ENCODE measurements at places on chromosomes 7 and 10. TPM values are rescaled to one million over a fixed set of nuclear protein-coding genes. Genes with fewer than 3 reads are reported as not detected.

The NACAD gene
- total RNA-seq, result 1.6 TPM

The MUC12 gene
- not detected for total RNA-seq

The SPDYE2B gene
- not detected for total RNA-seq

The AGAP9 gene
- 2.1 TPM for total RNA-seq

The LIPM gene
- not detected for total RNA-seq

The SRGN gene
- 55.3 TPM for total RNA-seq

The NUTM2E gene
- 0.47 TPM for total RNA-seq

The ICA1 gene
- not detected for total RNA-seq

The CRYGN gene
- total RNA-seq, result under 0.01 TPM

The UBTD1 gene
- total RNA-seq, result 52.3 TPM

The TBL2 gene
- 48.5 TPM for total RNA-seq

The FXYD4 gene
- total RNA-seq, result not detected

The RHOBTB1 gene
- total RNA-seq, result 9.2 TPM

The SSBP1 gene
- total RNA-seq, result 133 TPM

The OPN4 gene
- not detected for total RNA-seq

The NAT16 gene
- total RNA-seq, result not detected

The ITIH5 gene
- total RNA-seq, result 3.5 TPM

The PLAU gene
- total RNA-seq, result 52.7 TPM

The C1QL3 gene
- total RNA-seq, result not detected

The CNPY1 gene
- not detected for total RNA-seq

The POM121 gene
- 7.6 TPM for total RNA-seq

The PRPS1L1 gene
- not detected for total RNA-seq

The NCF1 gene
- total RNA-seq, result not detected

The TRIM50 gene
- total RNA-seq, result not detected

The FLNC gene
- 168 TPM for total RNA-seq

The OR9A2 gene
- not detected for total RNA-seq
